NCI-H2081 (cell line): ENCODE measurements at places on chromosomes 5 and 9.
A peak's percentile ranks its signal among the peaks of the same experiment; 100 is the strongest.

DNA sequence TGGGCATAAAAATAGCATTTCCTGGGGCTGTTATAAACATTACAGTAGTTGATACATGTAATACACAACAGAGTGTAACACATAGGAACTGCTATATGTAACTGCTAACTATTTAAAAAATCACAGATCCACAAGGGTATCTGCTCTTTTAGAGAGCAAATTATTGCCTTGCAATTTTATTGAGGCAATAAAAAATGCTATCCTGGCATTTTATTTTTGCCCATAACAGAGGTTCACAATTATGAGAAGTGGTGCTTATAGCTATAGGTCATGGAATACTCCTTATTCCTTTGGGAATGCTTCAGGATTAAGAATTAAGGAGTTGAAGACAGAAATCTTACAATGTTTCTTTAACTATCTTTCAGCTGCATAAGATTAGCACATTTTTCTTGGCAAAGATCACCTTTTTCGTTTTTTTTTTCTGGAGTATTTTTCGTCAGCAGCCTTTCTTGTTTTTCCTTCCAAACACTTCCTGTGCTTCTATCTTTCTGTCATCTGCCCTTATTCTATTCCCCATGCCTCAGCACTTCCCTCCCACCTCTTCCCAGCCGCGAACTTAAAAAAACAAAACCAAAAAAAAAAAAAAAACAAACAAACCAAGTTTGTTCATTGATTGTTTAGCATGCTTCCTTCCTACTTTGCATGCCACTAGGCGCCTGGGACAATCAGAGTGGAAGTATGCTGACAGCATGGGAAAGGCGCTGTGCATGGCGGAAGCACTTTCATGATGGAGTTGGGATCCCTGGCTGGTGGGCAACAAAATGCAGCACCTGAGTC, 264.2 kb downstream of the MAST4 start:
- DNase-seq = no peak

DNA sequence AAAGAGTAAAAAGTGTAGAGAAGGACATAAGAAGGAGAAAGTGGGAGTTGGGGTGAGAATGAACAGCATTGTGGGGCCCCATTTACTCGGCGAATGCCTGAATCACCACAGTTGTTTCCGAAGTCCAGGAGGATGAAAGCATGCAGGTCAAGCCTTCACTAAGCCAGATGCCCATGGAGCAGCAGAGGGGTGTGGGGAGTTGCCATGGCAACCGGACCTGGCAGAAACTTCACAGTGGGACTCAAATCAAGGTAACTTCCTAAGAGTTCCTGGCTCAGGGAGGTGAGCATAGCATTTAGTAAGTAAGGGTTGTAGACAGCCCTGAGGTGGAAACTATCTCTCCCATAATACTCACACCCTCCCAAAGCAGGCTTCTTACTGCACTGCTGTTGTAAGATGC, 357.1 kb downstream of the TRIM32 start:
- DNase-seq = peak; percentile 7

DNA sequence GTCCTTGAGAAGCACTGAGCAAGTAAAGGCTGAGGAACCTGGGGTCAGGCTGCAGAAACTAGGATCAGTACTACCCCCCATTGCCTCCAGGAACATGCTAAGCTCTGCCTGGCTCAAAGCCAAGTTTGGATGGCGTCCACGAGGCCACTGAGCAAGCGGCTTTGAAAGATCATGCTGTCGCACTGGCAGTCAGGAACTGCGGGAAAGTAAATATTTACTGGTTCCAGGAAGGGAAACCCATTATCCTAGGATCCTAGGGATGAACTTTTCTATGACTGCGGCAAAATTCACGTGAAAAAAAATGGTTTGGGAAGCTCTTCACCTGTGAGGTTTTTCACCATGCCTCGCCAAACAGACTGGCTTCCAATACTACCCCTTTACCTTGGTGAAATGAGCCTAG, 75.3 kb upstream of the PJA2 start:
- peak; percentile 38 for DNase-seq

- peak; percentile 83 for DNase-seq
Measured at GRCh38 chr9:127569886-127570401, 42.1 kb upstream of the STXBP1 start.

GRCh38 chr5:131649161-131649560, 14.1 kb upstream of the RAPGEF6 start:
- no peak for DNase-seq

DNA sequence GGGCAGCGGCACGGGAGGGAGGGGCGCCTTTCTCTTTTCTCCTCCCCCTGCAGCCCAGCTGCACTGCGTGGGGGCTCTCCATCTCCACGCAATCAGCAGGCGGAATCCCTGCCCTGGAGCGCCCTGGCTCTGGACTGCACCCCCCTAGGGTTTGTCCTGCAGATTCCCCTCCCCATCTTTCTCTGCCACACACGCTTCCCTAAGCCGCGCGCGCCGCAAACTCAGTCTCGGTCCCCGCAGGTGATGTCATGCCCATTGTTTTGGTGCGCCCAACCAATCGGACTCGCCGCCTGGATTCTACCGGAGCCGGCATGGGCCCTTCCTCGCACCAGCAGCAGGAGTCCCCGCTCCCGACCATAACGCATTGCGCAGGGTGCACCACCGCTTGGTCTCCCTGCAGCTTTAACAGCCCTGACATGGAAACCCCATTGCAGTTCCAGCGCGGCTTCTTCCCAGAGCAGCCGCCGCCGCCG, at the start of gene KCNN2:
KCNN2 (plus strand) TSS at position 347 of the 473 bp plus-strand sequence; CDS start at position 417, 70 bp downstream.
- peak; percentile 84 for DNase-seq

DNA sequence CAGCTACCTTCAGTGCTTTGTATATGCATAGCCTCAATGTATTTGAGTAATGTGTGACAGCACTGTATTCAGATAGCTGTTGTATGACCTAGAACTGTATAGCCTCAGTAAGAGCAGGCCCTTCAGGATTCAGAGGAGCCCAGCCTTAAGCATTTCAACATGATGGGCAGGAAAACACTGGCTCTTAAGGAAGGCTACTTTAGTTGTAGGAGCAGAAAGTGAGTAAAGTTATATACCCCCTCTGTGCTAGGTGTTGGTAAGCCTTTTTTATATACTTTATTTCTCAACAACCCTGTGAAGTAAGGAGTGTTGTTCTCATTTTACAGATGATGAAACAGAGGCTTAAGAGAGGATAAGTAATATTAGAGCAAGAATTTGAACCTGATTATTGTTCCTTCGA, 1.5 kb upstream of the GPR21 start:
- DNase-seq = no peak

DNA sequence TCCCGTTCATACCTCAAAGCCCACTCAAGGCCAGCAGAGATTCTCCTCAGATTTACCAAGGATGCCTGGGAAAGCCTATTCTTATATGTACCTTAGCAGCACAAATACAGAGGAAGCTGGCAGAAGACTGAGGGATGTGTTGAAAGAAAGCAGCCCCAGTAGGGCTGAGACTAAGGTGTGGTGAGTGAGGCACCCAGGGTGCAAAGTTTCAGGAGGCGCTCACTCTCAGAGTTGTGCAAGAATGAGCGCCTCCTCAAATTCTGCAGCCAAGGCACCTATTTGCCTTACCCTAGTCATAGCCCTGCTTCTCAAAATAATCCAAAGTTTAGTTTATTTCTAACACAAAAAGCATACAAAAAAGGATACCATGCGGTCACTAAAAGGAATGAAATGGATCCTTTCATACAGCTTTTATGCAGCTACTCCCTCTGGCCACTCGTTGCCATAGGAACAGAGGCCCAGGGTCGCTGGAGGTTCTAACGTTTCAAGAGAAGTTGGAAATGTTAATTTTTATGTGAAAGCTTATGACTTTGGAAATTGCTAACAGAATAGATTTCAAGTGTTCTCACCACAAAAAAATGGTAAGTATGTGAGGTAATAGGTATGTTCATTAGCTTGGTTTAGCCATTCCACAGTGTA, 79.7 kb upstream of the SMIM23 start:
- DNase-seq = no peak

GRCh38 chr5:10351919-10352318, 1.6 kb upstream of the MARCHF6 start:
- DNase-seq = no peak

DNA sequence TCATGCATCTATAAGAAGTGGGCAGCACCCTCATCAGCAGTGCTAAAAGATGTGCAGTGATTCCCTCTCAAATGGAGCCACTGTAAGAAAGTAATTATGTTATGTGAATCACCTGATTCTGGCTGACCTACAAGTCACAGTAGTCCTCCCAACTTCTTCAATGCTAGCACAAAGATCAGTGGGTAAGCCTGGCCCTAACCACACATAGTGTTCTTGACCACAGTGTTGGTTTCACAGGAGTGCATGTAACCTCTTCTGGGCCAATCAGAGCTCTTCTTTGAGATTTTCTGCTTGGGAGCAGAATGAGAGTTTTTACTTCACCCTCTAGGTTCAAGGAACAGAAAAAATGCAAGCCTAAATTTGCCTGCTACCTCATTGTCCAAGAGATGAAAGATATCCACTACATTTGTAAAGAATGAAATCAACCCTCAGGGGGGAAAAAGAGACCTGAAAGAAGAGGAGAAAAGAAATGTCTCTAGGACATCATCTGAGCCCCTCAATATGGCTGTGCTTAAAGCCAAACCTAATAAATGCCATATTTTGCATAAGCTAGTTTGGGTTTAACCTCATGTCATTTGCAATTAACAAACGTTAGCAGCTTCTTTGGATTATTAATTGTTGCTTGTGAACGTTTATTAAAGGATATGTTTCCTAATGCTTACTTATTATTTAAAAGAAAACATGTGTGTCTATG, 65.3 kb upstream of the ADRB2 start:
- DNase-seq = no peak

DNA sequence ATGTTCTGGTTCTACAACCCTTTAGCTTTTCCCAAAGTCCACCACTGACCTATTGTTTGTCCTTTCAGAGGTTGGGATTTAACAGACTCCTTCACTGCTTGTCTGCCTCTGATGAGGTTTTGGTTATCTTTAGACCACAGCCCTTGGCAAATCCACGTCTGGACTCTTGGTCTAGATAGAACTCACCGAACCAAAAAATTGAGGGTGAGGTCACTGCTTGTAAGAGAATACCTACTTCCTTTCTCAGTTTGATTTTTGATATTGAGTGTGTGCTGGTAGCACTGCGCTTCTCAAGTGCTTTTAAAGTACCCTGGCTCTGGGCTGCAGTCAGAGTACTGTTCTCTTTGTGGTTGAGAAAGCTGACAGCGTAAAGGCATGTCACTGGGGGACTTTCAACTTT, 61.7 kb downstream of the JMY start:
- no peak for DNase-seq

- no peak for DNase-seq
Measured at GRCh38 chr9:109967651-109968642, 187.9 kb downstream of the PALM2AKAP2 start.

- no peak for DNase-seq
Measured at GRCh38 chr9:36677611-36678010, 104.9 kb downstream of the MELK start.

DNA sequence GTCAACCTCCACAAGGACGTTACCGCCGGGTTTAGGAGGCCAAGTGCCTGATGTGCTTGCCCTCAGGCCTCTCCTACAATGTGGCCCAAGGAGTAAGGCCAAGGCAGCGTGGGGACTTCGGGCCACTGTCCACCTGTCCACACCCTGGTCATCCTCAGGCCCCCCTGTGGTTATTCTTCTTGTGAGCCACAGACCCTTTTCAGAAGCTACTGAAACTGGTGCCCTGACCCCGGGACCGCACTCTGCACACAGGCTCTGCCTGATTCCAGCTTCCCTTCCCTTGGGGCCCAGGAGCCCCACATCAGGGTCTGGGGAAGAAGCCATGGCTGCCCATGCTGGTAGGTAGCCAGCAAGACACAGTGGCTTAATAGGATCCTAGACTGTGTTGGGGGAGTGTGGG, 128.8 kb downstream of the OLFM1 start:
- DNase-seq = no peak

DNA sequence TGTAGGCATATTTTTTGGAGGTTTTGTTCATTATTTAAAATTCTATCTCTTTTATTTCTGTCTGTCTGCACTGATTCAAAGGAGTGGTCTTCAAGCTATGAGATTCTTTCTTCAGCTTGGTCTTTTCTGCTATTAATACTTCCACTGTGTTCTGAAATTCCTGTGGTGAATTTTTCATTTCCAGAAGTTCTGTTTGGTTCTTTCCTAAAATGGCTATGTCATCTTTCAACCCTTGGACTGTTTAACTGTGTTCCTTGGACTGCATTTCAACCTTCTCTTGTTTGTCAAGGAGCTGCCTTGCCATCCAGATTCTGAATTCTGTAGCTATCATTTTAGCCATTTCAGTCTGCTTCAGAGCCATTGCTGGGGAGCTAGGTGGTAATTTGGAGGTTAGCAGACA, 76.3 kb downstream of the CERT1 start:
- no peak for DNase-seq

GRCh38 chr5:67061511-67061910, 135.1 kb downstream of the CD180 start:
- no peak for DNase-seq

DNA sequence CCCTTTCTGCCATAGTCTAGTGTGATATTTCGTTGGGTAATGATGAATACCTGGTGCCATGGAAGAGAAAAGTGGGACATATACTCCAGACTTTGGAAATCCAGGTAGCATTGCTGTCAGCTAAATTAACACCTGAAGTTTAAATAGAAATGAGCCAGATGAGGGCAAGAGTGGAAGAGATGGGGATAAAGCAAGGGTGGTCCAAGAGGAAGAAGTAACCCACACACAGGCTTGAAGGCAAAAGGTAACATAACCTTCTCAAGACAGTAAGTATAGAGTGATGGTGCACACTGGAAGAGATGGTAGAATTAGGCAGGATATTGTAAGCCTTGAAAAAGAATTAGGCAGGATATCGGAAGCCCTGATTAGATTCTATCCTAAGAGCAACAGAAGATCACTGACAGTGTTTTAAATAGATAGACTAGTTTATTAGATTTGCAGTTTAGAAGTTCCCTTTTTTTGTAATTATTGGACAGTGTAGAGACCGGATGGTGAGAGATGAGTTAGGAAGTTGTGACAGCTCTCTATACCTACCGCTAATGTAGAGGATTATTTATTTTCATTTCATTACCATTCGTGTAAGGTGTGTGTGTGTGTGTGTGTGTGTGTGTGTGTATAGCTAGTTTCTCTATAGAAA, 16.8 kb downstream of the ANXA1 start:
- no peak for DNase-seq

DNA sequence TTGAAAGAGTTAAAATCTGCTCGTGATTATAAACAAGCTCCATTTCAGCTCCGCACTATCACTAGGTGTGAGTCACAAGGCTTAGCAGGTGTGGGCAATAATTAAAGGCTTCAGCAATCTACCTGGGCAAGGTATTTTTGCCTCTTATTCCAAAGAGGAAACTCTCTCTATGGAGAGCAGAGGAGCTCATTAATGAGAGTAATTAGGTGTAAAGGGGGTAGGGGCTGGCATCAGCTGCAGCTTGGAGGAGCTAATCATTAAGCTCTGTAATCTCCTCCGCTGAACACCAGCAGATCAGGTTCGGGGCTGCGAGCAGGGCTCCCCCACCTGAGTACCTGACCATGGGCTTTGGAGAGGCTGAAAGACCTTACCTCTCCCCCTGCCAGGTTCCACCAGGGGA, 129.2 kb downstream of the CRB2 start:
- peak; percentile 64 for DNase-seq
